ENCODE measurements at places on chromosomes 5 and 9.

- DNase-seq: no peak
These were observed 405.6 kb upstream of the ZNF608 start for GRCh38 chr5:125152044-125152443.

GRCh38 chr9:21831841-21832509, 29.5 kb downstream of the MTAP start:
- DNase-seq: no peak

GRCh38 chr5:27491047-27491446, 452.7 kb upstream of the CDH9 start:
- no peak for DNase-seq

- no peak for DNase-seq
These were observed 4.8 kb downstream of the NR3C1 start for GRCh38 chr5:143398451-143399237.

DNA sequence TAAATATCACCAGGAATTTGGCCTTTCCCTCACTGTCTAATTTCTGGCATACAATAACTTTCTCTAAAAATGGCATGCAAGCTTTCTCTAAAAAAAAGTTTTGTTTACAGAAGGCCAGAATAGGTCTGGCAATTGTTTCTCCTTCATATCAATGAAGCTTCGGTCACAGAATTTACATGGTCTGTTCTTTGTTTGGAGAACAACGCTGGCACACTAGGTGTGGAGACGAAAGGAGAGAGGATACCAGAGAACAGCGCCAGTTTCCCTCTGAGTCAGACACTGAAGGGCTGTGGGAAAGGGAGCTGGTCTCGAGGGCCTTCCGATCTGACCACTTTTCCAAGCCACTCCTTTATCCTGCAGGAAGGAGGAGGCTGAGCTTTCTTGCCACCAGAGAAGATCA, 60.1 kb upstream of the ITGA1 start:
- peak; percentile 13 for DNase-seq
